Brain (organoid and tissue), 16 donors: ENCODE measurements at places on chromosomes 3 and 15.
A peak's percentile ranks its signal among the peaks of the same experiment; 100 is the strongest.

- peak; percentile 68 for DNase-seq
Measured at GRCh38 chr15:66842710-66843441, 140.8 kb downstream of the SMAD6 start.

- DNase-seq: no peak
Measured at GRCh38 chr3:89312141-89312540, 204.7 kb downstream of the EPHA3 start.

DNA sequence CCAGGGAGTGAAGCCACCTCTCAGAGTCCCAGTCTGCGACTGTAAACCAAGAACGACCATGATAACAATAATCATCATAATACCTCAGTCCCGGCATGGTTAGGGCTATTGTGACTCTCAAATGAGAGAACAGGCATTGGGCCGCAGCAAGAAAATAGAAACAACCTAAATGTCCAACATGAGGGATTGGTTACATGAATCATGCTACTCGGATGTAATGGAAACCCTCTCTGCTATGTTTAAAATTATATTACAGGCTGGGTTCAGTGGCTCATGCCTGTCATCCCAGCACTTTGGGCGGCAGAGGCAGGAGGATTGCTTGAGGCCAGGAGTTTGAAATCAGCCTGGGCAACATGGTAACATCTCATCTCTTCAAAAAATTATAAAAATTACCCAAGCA is 2.8 kb downstream of the CPN2 start:
- no peak for DNase-seq

DNA sequence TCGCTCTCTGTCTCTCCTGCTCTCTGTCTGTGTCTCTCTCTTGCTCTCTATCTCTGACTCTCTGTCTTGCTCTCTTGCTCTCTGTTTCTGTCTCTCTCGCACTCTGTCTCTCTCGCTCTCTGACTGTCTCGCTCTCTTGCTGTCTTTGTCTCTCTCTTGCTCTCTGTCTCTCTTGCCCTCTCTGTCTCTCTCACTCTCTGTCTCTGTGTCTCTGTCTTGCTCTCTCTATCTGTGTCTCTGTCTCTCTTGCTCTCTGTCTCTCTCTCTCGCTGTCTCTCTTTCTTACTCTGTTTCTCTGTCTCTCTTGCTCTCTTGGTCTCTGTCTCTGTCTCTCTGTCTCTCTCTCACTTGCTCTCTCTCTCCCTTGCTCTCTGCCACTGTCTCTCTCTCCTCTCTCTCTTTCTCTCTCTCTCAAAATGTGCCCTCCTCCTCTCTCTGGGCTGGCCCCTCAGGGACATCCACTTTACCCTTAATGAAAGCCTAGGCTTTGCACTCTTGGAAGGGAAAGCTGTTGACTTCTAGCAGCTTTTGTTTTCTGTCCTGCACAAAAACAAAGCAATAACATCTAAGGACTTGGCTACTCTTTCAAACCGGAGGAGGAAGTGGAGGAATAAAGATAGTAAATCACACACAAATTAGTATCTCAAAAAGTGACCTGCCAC is 73.9 kb upstream of the NR2E3 start:
- no peak for DNase-seq

GRCh38 chr3:155252535-155252934 is 40.9 kb downstream of the STRIT1 start:
- DNase-seq: no peak

DNA sequence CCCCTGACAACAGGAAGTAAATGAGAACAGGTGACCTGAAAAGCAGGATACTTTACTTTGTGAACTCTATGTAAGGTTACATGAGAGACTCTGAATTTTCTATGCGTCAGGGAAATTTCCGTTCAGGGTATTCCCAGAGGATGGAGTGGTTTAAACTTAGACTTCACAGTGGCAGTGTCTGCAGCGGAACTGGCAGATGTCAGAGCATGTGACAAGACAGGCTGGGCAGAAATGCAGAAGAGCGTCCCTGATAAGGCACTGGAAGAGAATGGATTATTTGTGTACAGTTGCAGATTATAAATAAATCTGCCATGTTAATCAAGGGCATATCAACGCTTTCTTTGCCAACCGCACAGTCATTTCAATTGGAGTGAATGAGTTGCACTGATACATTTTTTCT is 598.4 kb upstream of the ZNF717 start:
- DNase-seq: peak; percentile 42

DNA sequence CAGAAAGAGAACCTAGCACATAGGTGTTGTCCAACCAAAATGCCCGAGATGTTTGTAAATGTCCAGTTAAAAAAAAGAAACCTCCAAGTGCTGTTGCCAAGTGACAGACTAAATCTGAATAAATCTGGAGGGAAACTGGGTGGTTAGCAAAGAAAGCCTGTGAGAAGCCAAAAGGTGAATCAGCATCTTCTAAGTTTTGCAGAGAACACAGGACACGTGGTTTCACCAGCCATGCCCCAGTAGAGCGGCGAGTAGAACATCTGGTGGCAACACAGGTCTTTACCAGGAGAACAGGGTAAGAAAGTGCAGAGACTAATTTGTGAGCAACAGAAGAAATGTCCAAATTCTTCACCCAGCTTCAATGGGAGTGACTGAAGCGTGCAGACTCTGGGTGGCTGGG is 986.0 kb downstream of the ROBO2 start:
- no peak for DNase-seq

DNA sequence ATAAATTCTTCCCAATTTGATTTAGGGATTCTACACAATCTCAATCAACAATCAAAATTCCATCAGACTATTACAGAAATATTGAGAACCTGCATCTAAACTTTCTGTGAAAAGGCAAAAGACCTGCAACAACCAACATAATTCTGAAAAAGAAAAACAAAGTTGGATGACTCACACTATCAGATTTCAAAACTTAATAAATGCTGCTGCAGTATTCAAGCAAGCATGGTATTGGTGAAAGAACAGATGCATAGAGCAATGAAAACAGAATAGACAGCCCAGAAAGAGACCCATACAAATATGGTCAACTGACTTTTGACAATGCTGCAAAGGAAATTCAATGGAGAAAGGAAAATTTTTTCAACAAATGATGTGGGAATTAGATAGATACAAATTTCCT is 477.1 kb upstream of the NR2F2 start:
- DNase-seq: no peak

DNA sequence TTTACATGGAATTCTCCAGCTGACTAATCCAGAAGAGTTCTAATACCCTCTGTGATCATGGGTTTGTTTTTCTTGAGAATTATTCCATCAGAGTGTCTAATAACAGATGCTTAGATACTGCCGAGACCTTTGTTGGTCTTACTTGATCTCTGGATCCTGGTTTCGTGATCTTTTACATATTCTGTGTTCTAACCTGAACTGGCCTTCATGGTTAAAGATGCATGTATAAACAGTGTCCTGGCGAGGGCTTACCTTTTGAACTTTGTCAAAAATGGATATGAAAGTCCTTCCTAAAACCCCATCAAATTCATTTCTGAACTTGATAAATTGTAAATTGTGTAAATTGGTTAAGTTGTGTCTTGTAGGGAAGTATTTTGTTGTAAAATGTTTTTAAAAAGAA is 24.8 kb downstream of the UBE2Q2 start:
- DNase-seq: no peak

GRCh38 chr15:50778086-50778485 is 12.6 kb upstream of the SPPL2A start:
- no peak for DNase-seq

- DNase-seq: no peak
Measured at GRCh38 chr15:66560856-66561525, 4.8 kb downstream of the LCTL start.

DNA sequence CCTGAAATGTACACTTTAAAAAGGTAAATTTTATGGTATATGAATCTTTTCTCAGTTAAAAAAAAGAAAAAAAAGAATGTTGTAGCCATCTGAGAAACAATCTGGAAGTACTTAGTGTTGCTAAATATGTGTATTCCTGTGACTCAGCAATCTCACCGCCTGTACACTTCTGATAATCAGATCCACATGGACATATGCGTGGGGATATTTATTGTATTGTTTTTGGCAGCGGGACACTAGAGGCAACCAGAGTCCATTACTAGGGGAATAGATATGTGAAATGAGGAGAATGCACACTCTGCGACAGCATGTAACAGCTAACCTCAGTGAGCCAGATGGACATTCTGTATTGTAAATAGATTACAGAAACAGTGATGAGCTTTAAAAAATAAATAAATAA is 65.4 kb downstream of the AQP9 start:
- DNase-seq: no peak

DNA sequence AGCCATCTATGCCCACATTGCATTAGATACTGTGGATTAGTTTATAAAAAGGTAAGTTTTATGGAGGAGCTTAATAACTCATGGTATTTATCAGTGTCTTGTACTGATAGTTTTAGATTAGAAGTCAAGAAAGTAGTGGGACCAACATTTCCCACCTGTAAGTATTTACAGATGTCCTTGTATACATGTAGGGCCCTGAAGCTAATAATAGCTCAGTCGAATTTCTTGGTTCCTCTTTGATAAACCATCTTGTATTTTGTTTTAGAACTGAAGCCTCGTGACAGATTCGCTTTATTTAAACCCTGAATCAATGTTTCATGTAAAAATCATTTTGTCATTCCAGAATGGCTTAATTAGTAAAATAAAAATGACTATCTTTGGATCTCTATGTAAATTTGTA is 73.4 kb downstream of the CRYBG3 start:
- no peak for DNase-seq

DNA sequence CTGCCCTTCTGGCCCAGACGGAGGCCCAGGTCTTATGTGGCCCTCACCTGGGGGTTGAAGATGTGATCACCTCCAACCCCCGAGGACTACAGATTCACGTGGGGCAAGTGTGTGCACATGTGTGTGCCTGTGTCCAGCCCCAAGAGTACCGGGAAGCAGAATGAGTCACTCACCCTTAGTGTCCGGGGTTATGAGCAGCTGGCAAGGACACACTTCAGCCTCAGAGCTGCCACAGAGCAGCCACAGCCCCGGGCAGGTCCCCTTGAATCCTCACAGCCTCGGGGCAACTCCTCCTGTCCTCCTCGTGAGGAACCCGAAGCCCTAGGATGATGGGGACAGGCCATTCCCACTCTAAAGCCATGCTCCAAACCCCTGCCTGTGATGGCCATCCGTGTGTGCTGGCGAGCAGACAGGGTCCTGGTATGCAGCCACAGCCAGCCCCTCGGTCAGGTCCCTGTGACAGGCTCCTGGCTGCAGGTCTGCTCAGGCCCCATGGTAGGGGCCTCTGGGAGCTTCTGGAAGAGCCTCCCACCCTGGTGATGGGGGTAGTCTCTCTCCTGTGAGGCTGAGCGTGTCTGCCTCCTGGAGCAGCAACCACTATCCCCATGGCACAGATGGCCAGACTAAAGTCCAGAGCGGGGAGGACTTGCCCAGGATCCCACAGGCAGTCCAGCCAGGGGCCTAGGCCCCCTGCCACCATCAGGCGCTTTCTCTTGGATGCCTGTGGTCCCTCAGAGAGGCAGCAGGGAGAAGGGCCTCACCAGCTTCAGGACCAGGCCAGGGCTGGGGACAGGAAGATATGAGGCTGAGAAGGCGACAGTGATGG is 852 bp downstream of the STAB1 start:
- DNase-seq: no peak
